ENCODE measurements at places on chromosomes 16 and 17.
A peak's percentile ranks its signal among the peaks of the same experiment; 100 is the strongest.

DNA sequence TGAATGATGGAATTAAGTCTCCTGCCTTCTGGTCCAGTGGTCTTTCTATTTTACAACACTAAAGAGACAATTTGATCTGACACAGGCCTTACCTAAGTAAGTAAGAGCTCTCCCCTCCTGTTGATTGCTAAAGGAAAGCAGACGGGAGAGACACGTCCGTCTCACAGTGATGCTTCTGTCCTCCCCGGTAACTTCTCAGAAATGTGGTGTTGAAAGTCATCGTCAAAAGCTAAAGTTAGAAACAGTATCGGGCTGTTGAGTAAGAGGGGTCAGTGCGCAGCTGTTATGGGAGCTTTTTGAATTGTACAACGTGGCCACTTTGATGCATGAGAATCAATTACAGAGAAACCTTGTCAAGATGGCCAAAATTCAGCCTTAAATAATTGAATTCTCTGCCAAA lies 1.9 kb upstream of the RBFOX1 start:
- no peak for DNase-seq

GRCh38 chr17:79645022-79645776 lies 34.3 kb upstream of the RBFOX3 start:
- no peak for DNase-seq

DNA sequence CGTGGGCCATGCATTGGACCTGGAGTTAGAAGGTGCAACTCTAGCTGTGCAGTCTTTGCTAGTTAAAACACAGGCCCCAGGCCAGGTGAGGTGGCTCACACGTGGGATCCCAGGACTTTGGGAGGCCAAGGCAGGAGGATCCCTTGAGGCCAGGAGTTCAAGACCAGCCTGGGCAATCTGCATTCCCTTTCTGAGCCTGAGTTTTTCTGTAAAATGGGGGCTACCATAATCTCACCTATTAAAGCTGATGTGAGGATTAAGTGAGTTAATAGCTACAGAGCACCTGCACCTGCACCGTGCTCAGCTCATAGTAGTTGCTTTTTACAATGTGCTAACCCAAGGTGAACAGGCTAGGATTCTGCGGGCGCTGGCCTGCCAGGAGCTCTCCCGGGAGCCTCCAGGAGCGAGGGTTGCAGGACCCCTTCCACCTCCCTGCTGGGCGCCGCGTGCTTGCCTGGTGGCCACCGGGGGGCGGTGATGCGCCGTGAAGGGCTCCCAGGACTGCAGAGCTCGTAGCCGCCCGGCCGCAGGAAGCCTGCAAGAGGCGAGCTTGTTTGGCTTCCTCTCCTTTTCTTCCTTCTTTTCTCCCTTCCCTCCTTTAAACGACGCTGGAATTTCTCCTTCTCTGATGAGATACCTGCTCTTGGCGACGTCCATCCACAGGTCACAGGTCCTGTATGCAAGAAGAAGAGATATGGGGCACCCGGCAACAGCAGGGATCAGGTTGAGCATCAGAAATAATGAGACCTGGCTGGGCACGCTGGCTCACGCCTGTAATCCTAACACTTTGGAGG lies 51.3 kb downstream of the ZFP90 start:
- peak; percentile 74 for DNase-seq

- DNase-seq = peak; percentile 24
Observed at GRCh38 chr16:3431779-3432219, 11.5 kb downstream of the ZNF597 start.

- DNase-seq = no peak
Observed at GRCh38 chr17:50779747-50780353, 12.5 kb upstream of the ANKRD40CL start.

- no peak for DNase-seq
Observed at GRCh38 chr16:67710607-67711006, 8.5 kb downstream of the GFOD2 start.

DNA sequence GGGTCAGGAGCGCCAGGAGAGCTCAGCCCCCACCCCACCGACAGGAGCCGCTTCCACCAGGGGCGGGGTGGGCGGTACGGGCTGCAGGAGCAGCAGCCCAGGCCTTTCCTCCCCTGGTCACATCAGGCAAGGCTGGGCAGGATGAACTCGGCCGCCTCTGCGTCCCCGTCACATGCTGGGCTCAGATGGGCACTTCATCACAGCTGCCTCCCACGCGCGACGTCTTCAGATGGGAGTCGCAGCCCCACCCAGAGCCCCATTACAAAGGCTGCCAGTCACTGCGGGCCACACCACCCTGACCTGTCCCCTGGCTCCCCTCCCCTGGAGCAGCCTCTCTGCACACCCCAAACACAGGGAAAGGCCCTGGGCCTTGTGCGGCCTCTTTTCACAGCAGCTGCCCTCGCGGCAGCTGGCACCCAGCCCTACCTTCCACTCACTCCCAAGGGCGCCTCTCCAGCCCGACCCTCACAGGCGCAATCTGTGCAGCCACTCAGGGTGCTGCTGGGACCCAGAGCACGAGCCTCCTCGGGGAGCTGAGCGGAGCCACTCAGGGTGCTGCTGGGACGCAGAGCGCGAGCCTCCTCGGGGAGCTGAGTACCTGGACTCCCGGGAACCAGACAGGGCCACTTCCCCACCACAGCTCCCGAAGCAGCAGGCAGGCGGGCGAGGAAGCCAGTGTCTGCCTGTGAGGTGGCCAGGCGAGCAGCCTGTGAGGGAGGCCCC lies 4.7 kb downstream of the ZNF598 start:
- peak; percentile 28 for DNase-seq

GRCh38 chr17:50198026-50198669 lies 3.3 kb downstream of the COL1A1 start:
- DNase-seq = peak; percentile 68

DNA sequence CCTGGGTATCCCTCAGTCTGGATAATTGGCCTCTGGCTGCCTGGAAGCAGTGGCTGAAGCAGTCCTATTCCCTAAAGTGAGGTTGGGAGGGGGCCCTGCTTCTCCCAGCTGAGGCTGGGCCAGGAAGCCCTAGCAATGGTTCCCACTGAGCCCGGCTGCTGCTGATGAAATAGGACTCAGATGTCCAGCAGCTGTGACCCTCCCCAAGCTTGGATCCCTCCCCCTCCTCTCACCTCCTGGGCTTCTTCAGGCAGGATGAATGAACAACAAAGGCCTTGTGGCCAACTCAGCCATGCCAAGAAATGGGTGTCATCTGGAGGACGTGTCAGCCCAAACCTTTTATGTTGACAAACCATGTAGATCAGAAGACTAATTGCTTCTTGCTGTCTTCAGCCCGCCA lies 42.0 kb downstream of the AXIN2 start:
- DNase-seq = no peak

GRCh38 chr17:45704251-45704650 lies 79.9 kb upstream of the CRHR1 start:
- no peak for DNase-seq

GRCh38 chr17:79230576-79230975 lies 156.0 kb downstream of the ENGASE start:
- no peak for DNase-seq

GRCh38 chr16:58789351-58789750 lies 55.2 kb upstream of the GOT2 start:
- no peak for DNase-seq

GRCh38 chr17:29212681-29213121 lies 32.5 kb upstream of the MYO18A start:
- no peak for DNase-seq

- DNase-seq = no peak
Observed at GRCh38 chr17:73638556-73638955, 5.7 kb downstream of the SDK2 start.

DNA sequence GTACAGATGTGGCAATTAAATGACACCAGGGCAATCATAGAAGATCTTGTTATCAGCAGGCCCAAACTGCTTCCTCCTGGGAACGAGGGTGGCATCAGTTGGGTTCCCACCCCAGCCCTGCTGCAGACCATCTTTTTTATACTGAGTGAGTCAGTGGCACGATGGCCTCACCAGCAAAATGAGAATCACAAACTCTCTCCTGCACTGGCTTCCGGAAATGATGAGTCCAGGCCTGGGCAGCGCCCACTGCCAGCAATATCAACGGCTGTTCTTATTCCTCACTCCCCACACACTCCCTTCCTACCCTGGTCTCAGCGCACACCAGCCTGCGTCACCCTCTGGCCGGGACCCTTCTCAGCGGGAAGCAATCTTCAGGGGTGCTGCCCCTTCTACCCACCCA lies 340.3 kb downstream of the FOXL1 start:
- peak; percentile 54 for DNase-seq

GRCh38 chr17:74123350-74123749 lies 80.1 kb upstream of the RPL38 start:
- DNase-seq = no peak

DNA sequence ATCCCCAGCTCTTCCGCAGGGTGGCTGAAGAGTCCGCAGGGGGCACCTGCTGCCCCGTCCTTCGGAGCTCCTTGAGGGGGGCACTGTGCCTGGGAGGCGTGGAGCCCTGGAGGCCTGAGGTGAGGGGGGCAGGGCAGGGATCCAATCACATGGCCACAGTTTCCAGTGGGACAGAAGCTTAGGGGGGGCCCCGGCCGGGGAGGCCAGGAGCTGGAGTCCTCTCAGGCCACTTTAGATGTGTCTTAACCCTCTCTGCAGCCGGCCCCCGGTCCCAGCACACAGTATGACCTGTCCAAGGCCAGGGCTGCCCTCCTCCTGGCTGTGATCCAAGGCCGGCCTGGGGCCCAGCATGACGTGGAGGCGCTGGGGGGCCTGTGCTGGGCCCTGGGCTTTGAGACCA lies 10.8 kb downstream of the ZNF213 start:
- DNase-seq = no peak

DNA sequence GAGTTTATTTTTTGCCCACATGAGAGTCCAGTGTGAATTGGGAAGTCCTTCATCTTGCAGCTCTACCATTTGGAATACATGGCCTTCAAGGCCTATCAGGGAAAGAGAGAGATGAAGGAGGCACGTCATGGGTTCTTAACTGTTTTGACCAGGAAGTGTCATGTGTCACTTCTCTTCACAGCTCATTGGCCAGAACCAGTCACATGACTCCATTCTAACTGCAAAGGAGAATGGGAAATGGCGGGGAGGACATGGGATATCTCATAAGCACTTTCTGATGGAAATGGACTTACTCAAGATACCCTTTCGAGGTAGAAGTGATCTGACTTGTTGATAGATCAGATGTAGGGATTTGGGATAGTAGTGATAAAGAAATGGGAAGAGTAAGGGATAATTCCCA lies 57.9 kb upstream of the CES5A start:
- DNase-seq = no peak

- DNase-seq = no peak
Observed at GRCh38 chr16:76278086-76278485, 885 bp downstream of the CNTNAP4 start.

DNA sequence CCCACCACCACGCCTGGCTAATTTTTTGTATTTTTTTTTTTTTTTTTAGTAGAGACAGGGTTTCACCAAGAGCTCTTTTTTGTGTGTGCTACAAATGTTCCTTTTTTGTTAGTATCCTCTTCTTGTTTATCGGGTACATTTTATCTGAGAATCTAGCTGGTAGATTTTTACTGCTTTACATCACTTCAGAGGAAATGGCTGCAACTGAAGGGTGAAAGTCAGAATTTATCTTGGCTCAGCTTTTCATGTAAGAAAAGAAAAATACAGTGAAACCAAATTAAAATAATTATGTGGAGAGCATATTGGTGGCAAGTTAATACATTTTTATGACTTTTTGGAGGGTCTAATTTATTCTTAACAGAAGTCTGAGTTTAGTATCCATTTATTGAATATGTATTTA lies 26.0 kb downstream of the CBFB start:
- no peak for DNase-seq

- no peak for DNase-seq
Observed at GRCh38 chr16:29736112-29736511, 9.7 kb downstream of the C16orf54 start.

DNA sequence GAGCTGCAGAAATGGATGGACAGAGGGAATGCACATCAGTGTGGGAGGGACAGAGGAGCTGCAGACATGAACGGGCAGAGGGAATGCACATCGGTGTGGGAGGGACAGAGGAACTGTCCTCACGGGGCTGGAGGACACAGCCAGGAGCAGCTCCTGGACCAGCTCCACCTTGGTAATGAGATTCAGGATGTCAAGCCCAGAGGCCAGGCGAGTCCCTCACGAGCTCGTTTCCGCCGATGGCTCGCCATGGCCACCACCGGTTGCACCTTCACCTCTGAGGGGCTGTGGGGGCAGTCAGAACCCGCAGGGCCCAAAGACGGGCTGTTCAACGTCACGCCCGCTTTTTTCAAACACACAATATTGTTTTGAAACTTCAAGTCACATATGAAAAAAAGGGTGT lies 56.2 kb downstream of the RPH3AL start:
- no peak for DNase-seq

GRCh38 chr16:85394456-85395206 lies 218.5 kb upstream of the GSE1 start:
- DNase-seq = no peak

GRCh38 chr17:55089256-55089655 lies 120.7 kb downstream of the STXBP4 start:
- DNase-seq = no peak

DNA sequence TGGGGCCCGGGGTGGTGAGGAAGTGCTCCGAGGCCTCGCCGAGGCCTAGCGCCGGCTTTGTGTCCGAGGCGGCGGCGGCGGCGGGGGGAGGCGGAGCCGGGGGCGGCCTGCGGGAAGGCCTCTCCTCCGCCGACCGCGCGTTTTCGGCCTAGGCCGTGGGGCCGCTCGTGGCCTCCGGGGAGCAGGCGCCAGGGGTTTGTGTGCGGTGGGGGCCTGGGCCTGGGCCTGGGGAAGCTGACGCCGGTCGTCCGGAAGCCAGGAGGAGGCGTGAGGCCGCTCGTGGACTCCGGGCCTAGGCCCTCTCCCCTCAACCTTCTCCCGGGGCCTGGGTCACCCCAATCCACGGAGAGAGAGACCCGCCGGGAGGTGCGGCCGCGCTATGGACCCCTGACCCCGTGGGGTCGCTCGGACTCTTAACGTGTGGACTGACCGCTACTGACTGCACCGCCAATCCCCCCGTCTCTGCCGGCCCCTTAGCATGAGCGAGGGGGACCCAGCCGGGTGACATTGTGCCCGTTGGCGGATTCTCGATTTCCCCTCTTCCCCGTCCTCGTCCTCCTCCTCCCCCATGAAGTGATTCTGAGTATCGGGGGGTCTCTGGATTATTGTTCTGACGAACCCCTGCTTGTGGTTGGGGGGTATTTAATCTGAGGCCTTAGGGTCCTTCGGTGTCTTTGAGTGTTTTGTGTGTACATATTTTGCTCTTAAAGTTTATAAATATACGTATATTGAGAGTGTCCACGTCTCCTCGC lies 660 bp downstream of the RBBP6 start:
- peak; percentile 71 for DNase-seq

- no peak for DNase-seq
Observed at GRCh38 chr17:50588391-50589049, 28.0 kb downstream of the CACNA1G start.

DNA sequence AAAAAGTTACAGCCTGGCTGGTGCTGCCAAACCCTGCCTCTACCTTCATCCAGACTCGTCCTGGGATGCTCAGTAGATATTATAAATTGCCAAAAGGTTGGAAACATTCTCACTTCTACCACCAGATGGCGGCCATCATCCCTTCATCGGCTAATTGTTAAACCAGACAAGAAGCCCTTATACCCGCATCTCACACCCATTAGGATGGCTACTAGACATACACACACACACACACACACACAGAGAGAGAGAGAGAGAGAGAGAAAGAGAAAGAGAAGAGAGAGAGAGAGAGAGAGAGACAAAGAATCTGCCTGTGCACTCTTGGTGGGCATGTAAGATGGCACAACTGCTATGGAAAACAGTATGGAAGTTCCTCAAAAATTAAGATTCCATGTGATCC lies 15.0 kb upstream of the SCIMP start:
- peak; percentile 76 for DNase-seq
